ENCODE measurements at places on chromosomes 1 and 21.

GRCh38 chr1:230263568-230264195 lies 162.4 kb downstream of the PGBD5 start:
- DNase-seq = no peak

GRCh38 chr1:145995964-145996432 lies 381 bp downstream of the TXNIP start:
- no peak for DNase-seq

DNA sequence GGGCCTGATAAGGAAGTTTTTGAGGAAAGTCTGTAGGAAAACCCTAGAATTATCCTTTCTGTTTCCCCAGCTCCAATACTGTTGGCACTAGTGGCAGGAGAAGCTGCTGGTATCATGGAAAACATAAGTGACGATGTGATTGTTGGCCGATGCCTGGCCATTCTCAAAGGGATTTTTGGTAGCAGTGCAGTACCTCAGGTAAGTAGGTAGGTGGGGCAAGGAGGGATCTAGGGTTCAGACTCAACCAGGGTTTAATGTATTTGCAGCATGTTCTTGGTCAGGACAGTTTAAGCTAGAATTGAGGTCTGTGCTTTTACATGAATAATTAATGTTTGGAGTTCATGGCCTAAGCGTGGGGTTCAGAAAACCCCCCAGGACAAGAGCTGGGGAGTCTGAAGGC lies 62.1 kb downstream of the KDM1A start:
- DNase-seq = no peak

DNA sequence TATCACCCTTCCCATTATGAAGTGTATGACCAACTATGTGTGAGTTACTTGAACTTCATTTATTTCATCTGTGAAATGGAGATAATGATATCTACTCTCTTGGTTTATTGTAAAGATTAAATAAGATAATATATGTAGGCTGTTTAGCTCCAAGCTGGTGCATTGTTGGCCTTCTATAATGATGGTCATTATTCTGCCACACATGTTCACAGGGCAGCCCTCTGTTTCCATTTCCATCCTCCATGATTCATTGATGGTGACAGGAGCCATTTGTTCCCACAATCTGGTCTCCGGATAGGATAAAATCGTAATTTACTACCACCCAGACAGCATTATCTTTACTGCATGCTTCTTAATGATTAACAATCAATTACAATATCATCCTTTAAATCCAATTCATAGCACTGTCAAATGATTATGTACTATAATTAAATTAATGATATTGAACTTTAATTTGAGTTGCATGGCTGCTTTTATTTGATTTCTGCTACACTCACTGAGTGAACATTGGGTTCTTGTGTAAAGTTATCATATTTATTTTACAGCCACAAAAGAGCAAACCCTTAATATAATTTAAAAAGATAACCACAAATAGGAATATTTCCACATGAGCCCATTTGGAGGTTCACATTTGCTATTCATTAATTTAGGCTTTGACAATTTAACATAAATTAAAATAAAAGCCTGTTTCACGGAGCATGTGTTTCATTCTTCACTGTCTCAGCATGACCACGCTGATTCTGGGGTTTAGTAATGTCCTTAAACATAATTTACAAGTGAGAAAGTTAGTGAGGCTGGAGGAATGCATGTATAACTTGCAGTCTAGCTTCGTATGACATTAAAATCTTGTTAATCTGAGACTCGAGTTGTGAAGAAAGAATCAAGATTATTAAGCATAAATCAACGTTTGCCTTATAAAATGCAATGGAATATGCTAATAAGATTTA lies 596.4 kb upstream of the ZRANB2 start:
- no peak for DNase-seq

- no peak for DNase-seq
Measured at GRCh38 chr1:89723863-89724262, 90.9 kb downstream of the LRRC8C start.

GRCh38 chr1:818618-819291 lies 105.0 kb upstream of the SAMD11 start:
- no peak for DNase-seq

GRCh38 chr1:54542962-54543539 lies 5.0 kb upstream of the ACOT11 start:
- no peak for DNase-seq

DNA sequence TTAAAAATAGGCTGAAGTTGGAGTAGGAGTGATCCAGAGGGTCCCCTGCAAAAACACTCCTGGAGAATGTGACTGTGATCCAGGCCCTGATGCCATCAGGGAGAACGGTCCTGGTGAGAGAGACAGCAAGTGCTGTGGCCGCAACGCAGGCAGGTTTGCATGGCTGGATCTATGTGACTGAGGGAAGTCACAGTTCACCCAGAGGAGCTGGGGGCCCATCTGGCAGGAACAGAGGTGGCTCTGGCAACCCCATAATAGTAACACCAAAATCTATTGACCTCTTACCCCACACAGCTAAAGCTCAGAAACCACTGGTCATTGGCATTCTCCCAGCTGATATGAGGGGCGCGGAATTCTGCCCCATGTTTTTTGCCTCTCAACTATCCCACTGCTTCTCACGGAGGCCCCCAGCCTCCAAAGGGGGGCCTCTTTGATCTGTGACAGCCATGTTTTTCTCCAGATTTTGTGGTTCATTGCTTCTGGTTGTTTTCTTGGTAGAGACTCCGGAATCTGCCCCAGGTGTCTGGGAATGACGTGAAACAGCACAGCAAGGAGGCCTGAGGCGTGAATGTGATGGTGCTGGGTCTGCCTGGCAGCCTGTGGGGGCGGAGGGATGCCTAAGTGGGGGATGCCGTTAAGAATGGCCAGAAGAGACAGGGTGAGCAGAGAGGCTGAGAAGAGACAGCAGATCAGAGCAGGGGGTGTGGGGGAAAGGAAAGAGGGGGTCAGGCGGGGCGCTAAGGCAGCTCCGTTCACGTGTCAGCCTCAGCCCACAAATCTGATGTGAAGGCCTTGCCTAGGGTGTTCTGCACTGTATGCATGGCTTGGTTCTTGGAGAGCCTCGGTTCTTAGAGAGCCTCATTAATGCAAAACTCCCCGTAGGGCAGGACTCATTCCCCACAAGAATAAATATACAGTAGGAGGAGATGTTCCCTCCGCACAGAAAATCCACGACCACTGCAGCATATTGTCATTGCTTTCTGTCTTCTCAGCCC lies 23.5 kb downstream of the CASP9 start:
- no peak for DNase-seq

- DNase-seq = no peak
Measured at GRCh38 chr1:201346337-201346939, 31.0 kb downstream of the TNNT2 start.

DNA sequence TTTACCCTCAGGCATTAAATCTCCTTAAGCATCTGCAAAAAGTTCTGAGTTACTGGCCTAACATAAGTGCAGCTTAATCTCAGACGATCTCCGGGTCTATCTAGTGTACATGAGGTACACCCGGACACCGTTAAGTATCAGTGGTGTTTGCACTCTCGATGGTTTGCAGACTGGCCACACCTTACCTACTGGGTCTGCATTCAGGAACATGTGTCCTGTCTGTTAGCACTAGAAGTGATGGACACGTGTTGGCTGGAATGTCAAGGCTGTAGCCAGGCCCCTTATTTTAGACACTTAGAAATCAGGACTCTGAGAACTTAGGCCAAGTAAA lies 783 bp upstream of the AGL start:
- DNase-seq = no peak

- no peak for DNase-seq
Measured at GRCh38 chr1:158728510-158729225, 8.1 kb upstream of the OR6K3 start.

DNA sequence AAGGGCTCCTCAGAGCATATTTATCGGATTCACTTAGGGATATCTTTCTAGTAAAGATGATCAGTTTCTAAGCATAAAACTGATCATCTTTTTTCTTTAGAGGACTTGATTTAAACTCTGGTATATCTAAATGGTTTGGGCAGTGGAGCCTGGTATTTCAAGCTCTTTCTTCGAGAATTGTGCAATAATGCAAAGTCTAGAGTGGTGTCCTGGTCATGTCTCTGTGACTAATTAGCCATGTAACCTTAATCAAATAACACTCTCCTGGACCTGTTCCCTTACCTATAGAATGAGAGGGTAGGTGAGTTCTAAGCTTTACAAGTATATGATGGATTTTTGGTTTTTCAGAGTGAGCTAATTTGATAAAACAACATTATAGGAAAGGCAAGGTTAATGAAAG lies 225.2 kb downstream of the RPS6KC1 start:
- no peak for DNase-seq

DNA sequence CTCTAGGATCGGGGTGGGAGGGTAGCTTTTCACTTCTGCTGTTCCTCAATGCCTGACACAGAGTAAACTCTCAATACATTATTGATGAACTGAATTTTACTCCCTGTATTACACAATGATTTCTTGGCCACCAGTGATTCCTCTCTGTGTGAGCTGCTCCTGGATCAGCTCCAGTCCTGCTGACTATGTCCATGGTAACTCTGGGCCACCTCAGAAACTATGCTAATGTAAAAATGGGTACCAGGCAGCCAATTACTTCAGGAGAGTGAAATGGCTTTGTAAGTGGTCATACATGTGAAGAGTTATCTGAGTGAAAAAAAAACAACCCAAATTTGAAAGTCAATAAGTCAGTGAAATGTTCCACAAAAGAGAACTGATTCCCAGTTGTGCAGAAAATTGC lies 311.0 kb downstream of the KCNH1 start:
- no peak for DNase-seq

DNA sequence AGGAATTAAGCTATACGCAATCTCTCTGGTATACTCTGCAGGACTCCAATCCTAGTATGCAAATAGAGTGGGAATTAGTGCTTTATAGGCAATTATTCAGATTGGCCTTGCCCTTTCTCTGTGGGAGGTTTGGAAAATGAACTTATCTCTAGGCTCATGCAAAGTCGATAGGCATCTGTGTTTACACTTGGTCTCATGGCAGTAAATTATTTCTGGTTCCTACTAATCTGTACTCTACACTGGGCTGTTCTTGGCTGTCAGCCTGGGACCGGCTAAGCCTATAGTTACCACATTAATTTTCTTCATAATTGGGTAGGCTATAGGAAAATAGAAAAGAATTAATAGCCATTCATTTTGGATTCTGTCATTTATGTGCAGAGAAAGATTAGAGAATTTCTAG lies 544.6 kb downstream of the AMY1C start:
- no peak for DNase-seq

- DNase-seq = no peak
Measured at GRCh38 chr1:214557952-214558735, 6.7 kb upstream of the PTPN14 start.

GRCh38 chr1:14941864-14942263 lies 211.7 kb upstream of the TMEM51 start:
- DNase-seq = no peak

DNA sequence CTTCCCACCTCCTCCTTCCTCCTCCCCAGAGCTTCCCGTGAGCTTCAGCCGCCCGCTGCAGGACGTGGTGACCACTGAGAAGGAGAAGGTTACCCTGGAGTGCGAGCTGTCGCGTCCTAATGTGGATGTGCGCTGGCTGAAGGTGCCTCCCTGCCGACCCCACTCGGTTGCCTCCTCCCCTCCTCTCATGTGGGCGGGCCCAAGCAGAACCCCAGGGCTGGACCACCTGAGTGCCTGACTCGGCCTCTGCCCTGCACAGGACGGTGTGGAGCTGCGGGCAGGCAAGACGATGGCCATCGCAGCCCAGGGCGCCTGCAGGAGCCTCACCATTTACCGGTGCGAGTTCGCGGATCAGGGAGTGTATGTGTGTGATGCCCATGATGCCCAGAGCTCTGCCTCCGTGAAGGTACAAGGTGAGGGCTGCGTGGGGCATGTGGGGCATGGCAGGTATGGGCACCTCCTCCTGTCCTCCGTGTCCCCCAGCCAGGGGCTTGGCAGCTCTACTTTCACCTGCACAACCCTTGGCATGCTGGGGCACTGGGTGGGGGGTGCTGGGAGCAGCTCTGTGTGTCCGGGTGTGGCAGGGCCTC lies 69.2 kb downstream of the OBSCN start:
- no peak for DNase-seq

DNA sequence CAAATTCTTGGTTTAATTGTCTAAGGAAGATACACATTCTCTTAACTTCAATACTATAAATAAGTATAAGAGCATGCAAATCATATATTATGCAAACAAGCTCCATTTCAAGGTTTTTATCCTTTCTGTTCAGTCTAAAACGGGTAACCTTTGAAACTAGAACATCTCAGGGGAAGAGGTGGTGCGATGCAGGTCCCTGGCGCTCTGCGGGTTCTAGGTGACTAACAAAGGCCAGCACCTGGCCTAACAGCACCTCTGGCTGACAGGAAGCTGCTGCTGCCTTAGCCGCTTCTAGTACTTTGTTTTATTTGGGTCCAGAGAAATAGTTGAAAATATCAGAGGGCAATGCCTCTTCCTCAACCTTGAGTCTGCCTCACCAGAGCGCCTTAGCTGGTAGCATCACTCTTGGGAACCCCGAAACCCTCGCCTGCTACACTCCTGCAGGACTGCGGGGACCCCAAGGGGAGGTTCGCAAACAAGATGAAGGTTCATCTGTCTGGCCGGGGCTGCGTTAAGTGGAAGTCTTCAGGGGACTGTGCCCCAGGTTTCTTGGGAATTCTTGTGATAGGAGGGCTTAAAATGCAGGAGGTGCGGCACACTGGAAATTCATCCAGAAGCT lies 45.5 kb downstream of the PRDM15 start:
- no peak for DNase-seq

GRCh38 chr1:53051676-53052075 lies 10.3 kb upstream of the PODN start:
- no peak for DNase-seq

GRCh38 chr1:44609412-44609767 lies 64.9 kb downstream of the TMEM53 start:
- DNase-seq = peak; percentile 10

DNA sequence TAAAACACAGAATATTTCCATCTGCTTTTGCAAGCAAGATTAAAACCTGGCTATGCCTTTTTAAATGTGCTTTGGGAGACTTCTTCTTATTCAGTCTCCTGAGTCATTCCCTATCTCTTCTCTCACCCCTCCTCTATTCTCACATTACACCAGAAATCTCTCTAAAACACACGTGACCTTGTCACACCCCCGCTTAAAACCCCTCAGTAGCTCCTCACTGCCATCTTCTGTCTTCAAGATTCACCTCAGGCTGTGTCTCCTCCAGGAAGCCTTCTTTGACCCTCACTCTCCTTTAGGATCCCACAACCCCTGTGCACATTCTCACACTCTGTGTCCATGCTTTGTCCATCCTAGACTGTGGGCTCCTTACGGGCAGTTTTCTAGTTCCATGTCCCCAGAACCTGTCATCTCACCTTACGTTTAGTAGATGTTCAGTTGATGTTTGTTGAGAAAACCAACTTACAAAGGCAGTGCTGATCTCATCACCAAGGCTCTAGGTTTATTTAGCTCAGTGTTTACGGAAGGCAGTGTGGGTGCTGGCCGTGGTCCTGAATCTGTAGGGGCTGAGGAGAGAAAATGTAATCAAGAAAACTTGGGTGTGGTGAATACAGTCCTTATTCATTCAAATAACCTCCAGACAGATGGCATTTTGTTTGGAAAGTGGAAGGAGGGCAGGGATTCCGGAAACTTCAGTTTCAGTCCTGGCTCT lies 143.5 kb downstream of the DMRTA2 start:
- no peak for DNase-seq

- DNase-seq = no peak
Measured at GRCh38 chr1:161313554-161314200, 504 bp upstream of the SDHC start.

Measured in activated CD4-positive, alpha-beta T cell treated with anti-CD3 and anti-CD28 coated beads for 24 hours (primary cell).